ENCODE measurements at places on chromosomes 12 and 14.

DNA sequence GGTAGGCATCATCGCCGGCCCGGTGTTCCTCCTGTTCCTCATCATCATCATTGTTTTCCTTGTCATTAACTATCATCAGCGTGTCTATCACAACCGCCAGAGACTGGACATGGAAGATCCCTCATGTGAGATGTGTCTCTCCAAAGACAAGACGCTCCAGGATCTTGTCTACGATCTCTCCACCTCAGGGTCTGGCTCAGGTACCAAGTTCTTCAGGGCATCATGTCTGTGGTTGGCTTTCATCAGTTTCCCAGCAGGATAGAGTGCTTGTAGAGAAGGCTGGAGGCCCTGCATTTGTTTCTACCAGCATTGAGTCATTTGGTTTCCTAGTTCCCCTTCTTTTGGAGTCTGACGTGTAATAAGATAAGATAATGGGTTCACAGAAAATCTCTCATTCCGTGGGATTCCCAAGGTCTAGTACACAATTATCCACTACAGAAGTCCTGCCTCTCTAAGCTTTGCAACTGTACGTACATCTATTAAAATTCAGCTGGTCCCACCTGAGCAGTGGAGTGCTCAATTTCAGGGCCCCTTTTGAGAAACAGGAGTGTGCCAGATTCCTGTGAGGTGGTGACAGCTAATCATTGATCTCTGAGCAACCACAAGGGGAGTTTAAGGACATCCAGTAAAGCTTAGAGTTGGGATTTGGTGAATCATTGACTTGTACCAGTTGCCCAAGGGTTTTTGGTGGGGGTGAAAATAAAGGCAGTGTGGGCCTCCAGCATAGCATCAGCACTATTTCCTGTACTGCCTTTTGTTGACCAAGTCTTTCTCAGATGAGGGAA is 25.1 kb downstream of the ACVR1B start:
- DNase-seq, result no peak

GRCh38 chr12:119363490-119363889 is 29.0 kb downstream of the CCDC60 start:
- DNase-seq, result no peak

DNA sequence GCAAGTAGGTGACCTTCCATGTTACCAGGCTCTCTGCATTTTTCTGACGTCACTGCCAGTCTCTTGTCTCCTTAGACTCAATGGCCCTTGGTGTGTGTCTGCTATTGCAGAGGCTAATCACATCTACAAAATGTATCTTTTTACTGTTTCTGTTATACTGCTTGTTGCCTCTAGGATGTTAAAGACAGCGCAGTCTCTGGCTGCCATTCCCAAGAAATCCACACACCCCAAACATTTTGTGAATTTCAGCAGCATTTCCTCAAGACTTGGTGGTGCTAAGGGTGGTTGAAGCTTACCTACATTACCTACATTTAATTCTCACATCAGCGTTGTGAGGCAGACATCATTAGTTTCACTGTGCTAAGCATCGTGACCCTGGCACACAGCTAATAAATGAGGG is 87.2 kb downstream of the C12orf75 start:
- no peak for DNase-seq

- DNase-seq, result no peak
These were observed 133.0 kb downstream of the BTG1 start for GRCh38 chr12:92012691-92013090.

DNA sequence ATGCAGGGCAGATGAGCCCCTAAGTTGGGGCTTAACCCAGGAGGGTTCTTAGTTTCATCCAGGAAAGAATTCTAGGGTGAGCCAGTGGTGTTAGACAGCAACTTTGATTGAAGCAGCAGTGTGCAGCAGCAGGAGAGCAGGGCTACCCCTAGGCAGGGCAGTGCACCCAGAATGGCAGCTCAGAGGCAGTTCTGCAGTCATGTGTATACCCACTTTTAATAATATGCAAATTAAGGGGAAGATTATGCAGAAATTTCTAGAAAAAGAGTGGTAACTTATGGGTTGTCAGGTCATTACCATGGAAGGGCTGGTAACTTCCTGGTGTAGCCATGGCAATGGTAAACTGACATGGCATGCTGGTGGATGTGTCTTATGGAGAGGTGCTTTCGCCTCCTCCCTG is 297.5 kb downstream of the PCNX1 start:
- no peak for DNase-seq

GRCh38 chr14:102620413-102620812 is 28.0 kb downstream of the RCOR1 start:
- no peak for DNase-seq

DNA sequence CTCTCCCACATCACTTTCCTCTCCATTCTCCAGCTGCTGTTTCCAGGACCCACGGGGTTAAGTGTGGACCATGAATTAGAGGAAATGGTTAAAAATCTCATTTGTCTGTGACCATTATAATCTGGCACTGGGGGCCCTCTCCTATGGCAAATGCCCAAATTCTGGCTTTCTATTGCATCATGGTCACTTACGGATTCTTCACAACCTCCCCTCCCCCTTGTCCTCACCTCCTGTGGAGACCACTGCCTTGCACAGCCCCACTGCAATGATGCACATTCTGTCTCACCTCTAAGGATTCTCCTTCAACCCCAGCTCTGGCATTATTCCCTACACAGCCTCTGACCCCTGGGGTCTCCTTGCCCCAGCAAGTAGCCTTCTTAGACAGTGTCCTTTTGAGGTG is 18.9 kb downstream of the BCAT1 start:
- DNase-seq, result no peak

Data from NCI-H1436 treated with DMSO at 0.1 percent for 48 hours (cell line).